ENCODE measurements at places on chromosomes 7 and 10.

- DNase-seq, result no peak
Measured at GRCh38 chr10:57460540-57460939, 807.2 kb downstream of the IPMK start.

DNA sequence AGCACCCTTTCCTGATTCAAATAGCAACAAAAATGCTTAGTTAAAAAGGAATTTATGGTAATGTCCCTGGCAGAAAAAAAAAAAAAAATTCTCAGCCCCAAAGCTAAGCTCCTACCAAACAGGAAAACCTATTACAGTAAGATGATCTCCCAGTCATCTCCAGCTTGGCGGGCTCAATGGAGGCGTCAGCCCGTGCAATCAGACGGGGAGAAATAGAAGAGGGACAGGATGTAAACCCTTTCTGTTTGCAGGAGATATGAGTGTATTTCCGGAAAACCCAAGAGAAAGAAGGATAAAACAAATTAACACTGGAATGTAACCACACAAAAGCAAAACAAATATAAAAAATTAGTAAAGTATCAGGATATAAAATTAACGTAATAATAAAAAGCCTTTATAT lies 242.8 kb downstream of the TCERG1L start:
- no peak for DNase-seq

GRCh38 chr10:43125881-43126731 lies 12.1 kb upstream of the CSGALNACT2 start:
- DNase-seq, result no peak

- no peak for DNase-seq
Measured at GRCh38 chr7:17994079-17994850, 33.4 kb downstream of the PRPS1L1 start.

DNA sequence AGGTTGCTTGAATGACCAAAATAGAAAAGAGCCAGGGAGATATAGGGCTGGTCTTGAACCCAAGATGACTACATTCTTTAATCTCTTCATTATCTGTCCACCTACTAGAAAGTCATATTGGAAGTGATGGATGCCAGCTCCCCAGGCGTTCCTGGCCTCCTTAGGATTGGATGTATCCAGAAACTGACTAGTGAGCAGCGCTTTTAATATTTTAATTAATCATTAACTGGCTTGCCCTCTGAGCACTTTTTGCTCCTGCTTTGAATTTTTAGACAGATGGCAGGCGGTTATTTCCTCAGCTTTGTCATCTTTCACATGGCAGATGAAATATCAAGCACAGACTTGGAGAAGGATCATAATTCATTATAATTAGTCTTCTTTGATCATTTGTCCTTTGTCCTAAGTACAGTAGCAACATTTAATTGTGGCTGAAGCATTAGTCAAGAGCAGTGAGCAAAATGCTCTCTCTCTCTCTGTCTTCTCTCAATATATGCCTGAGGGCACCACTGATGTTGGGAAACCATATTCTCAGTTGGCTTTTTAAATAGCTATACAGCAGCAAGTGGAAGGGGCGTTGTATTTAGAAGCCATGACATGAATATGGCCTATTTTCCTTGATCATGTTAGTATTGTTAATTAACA lies 588.0 kb downstream of the NRG3 start:
- no peak for DNase-seq

Data from AG04450 (cell line).